ENCODE measurements at places on chromosomes 4 and X.

- DNase-seq, result no peak
Measured at GRCh38 chr4:150033901-150034300, 44.3 kb upstream of the DCLK2 start.

DNA sequence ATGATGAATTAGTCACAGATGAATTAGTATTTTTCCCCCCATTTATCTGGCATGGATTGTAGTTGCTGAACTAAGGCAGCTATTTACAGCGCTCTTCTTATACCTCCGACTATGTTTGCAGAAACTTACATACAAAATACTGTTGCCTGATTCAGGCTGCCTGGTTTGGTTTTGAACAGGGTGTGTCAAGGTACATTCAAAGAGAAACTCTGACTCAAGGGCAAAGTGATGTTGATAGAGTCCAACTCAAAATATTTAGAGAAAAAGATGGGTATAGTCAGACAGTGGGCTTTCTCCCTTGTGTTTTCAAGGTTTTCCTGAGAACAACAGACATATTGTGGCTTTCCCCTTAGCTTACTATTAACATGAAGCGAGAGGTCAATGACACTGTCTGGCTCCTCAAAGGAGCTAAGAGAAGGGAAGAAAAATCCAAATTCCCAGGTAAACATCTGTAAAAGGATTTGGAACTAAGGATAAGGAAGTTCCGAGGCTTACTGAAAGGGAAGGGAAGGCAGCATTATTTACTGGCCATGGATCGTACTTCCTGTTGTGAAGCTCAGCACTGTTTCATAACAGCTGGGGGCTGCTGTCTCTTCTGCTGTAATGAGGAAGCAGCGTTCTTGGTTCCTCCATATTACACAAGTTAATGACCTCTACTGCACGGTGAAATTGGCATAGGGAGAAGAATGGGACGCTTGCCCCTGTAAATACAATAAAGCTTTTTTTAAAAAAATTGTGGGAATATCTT, 30.9 kb downstream of the FAM9C start:
- no peak for DNase-seq

DNA sequence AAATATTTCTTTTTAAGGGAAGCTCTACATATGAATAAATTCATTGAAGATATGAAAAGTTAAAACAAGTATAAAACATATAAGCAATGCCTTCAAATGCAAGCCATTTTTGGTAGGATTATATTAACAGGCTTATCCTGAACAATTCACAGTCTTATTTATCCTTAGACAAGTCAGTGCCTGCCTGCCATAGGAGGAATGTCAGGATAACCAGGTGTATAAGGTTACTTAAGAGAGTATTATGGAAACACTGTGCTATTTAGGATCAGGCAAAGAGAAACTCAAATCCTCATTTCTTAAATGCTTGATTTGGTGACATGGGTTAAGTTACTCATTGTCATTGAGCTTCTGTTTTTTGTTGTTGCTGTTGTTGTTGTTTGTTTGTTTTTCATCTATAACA, 2029.9 kb upstream of the AGA start:
- no peak for DNase-seq

- no peak for DNase-seq
Measured at GRCh38 chr4:22435652-22436051, 80.2 kb downstream of the ADGRA3 start.

DNA sequence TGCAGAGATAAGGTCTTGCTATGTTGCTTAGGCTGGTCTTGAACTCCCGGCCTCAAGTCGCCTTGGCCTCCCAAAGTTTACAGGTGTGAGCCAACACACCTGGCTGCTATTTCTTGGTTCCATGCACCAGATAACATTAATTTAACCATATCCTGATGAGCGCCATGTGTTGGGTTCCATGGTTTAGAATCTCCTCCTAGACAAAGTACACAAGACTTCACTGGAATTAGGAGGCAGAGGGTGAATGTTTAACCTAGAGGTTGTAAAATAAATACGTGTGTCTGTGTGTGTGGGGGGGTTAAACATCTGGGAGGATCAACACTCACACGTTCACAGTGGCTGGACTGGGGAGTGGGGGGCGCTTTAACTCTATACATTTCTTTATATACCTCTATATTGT, 32.4 kb upstream of the SORCS2 start:
- no peak for DNase-seq

Data from amniotic stem cell (primary cell).